ENCODE measurements at places on chromosomes 7 and 10. TPM values are rescaled to one million over a fixed set of nuclear protein-coding genes. Genes with fewer than 3 reads are reported as not detected.

Gene OPALIN
- not detected for total RNA-seq

Gene OR9A2
- total RNA-seq: not detected

Gene ACTL6B
- total RNA-seq: not detected

Gene SPDYE2
- not detected for total RNA-seq

Gene RINT1
- total RNA-seq: 14.3 TPM

Gene LRRC18
- not detected for total RNA-seq

Gene ENTPD1
- total RNA-seq: 1.7 TPM

Gene ITGA8
- total RNA-seq: under 0.01 TPM

Gene NANOS1
- 0.77 TPM for total RNA-seq

Gene SLC26A4
- 0.33 TPM for total RNA-seq

Gene KCNIP2
- total RNA-seq: 2.0 TPM

All from melanocyte of skin (primary cell).